ENCODE measurements at places on chromosomes 3 and 15.

DNA sequence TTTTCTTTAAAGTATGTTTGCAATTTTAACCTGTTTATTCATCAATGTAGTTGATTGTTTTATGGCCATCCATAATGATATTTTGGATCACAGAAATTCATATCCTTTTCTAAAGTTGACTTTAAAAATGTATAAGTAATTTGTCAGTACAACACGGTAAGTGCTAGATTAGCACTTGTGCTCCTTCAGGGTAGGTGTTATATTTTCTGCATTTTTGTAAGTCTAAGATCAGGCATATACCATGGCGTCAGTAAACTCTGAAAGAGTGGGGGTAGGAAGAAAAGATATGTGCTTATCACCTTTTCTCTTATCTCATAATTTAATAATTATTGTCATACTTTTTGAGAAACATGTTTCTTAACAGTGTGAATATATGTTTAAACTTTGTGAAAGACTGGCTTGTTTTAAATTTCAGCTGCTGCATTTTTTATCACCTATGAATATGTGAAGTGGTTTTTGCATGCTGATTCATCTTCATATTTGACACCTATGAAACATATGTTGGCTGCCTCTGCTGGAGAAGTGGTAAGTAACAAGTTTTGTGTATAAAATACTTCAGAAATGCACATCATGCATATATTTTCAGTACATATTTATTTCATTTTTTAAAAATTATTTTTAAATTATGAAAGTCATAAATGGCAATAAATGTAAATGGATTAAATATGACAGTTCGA is 22.1 kb downstream of the SLC25A26 start:
- DNase-seq = no peak

DNA sequence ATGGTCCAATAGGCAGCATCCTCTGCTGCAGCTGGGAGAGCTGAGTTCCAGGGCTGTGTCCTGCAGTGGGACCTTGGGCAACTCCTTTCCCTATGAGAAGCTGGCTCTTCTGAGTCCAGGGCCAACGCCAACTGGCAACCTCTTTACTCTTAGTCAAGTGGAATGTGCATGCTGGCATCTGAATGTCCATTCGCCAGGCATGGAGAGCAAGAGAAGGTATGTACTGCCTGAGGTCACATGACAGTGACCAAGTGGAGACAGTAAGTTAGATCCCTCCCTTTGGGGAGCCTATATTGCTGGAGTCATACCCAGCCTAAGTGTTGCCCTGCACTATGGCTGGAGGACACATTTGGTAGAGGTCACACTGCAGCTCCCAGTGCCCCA is 12.1 kb downstream of the HEMK1 start:
- DNase-seq = no peak

- DNase-seq = no peak
These were observed 110.1 kb upstream of the LPP start for GRCh38 chr3:188043891-188044290.

- no peak for DNase-seq
These were observed 7.7 kb downstream of the CLDN11 start for GRCh38 chr3:170426240-170426797.

DNA sequence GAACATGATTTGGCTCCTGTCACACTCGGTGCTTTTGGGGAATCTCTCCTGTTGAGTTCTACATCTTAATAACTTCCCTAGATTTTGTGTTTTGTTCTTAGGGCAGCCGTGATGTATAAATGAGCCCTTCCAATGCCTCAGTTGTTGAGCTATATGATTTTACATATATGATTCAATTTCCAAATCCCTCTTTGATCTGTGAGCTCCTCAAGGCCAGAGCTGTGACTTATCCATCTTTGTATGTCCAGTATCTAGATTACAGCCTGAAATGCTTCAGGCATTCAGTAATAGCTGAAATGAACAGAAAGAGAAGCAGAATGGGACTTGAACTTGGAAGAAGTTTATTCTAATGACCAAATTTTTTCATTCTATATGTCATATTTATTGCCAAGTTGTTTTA is 26.6 kb downstream of the CGGBP1 start:
- DNase-seq = no peak

- DNase-seq = no peak
These were observed 66.9 kb downstream of the RNF13 start for GRCh38 chr3:149879872-149880271.

DNA sequence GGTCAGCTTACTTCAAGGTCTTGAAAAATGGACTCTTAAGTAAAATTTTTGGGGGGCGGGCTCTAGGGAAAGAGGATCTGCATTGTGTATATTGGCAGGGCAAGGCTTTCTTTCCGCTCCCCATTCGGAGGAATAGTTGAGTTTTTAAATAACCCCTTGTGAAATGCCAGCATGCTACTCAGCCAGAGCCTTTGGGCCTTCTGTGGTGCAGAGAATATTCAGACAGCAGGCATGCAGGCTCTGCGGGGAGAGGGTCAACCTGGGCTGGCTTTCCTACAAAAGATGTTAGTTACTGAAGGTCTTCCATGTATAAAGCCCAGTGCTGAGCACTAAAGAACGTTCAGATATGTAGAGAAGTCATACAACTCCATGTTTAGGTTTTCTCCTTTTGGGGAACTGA is 40.6 kb downstream of the ADAMTSL3 start:
- no peak for DNase-seq

GRCh38 chr3:155402656-155403055 is 109.2 kb upstream of the STRIT1 start:
- no peak for DNase-seq
